ENCODE measurements at places on chromosomes 4 and X.

DNA sequence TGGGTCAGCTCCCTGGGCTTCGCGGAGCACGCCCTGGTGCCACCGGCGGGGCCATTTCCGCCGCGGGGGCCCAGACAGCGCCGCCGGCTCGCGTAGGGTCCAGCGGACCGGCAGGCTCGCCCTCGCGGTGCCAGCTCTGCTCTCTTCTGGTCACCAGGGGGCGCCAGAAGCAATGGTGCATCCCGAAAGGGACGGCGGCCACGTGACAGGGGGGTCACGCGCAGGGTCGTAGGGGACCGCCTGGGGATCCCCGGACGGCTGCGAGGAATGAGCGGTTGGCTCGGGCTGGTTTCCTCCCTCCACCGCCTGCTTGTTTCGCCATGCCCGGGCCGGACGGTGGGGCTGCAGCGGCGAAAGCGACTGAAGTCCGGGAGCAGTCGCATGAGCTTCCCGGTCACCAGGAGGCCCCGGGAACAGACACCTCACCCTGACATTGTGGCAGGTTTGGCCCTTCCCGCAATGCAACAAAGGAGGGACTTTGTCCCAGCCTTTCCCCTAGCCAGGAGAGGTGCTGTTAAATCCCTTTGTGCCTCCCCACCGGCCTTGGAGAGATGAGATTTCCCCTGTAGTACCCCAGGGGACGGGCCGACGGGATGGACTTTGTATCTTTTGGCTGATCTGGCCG, 15.8 kb downstream of the ZCCHC12 start:
- no peak for DNase-seq

- peak; percentile 57 for DNase-seq
Measured at GRCh38 chr4:158122501-158122900, 50.3 kb downstream of the GASK1B start.

GRCh38 chr4:175986-176385, 51.7 kb downstream of the ZNF718 start:
- DNase-seq = no peak

DNA sequence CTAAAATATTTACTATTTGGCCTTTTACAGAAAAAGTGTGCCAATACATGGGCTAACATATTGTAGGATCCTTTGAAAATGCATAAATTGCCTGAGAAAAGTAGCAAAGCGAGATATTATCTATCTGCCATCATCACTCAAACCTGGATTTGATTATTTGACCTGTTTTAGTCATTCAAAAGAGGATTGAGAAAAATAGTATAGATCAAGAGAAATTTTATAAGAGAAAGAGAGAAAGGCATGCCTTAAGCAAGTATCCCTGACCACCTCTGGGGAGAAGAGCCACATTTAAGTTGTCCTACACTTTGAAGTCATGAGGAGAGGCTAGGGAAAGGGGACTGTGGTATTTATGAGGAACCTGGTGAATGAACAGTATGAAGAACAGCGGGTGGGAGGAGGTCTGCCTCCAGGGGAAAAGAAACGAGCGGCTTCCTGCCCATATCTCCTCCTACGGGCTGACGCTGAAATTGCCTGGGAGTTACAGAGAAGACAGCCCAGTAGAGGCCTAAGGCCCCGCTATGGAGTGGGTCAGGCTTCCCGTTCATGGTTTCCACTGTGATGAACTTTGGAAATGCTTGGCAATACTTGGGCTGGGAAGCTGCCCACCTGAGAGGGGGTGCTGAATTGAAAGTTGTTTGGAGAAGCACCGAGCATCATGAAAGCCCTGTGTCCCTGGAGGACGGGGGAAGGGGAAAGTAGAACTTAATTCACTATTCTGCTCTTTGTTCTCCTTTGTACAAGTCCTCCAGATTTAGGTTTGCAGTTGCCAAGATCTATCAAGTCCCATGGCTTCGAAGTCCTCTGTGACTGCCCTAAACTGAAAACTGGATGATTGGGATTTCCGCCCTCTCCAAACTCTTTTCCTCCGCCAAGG, 106.9 kb upstream of the ACSL4 start:
- DNase-seq = no peak

DNA sequence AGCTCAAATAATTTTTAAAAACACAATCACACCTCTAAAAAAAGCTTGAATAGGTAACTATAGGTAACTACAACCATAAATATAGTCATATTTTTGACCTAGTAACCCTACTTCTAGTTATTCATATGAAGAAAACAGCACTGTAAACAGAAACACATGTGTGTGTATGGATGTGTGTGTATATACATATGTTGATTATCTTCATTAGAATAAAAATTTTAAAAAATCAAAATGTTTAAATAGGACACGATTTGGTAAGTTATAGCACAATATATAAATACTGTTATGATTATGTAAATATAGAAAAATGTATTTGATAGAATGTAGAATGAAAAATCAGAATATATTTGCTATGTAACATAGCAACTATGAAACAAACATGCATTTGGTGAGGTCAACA, 258.1 kb upstream of the GK2 start:
- no peak for DNase-seq

DNA sequence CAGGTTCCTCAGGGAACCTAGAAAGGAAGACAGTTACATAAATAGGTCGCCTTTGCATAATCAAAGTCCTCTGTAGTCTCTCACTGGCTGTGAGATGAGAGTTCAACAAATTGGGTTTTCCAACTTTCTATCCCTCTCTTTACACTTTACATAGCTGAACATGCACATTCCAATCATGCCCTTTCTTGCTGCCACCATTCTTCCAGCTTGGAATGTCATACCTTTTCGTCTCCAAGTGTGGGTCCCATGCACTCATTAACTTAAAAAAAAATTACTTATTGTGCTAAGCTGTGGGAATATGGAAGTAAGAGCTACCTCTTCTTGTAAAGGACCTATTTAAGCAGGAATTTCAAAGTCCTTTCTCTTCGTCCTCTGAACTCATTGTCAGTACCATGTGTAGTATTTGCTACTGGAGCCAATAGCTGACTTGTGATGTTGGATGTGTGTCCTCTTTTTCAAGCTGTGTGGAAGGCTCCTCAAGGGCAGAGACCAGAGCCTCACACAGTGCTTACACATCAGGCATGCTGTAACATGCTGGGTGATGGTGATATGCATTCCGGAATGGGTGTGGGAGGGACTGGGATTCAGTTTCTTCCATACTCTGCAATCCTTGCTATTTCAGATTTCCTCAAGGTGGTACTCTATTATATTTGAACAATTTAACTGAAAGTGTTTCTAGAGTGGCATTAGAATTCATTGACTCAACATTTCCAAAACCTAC, 7.1 kb downstream of the ENOPH1 start:
- DNase-seq = no peak

DNA sequence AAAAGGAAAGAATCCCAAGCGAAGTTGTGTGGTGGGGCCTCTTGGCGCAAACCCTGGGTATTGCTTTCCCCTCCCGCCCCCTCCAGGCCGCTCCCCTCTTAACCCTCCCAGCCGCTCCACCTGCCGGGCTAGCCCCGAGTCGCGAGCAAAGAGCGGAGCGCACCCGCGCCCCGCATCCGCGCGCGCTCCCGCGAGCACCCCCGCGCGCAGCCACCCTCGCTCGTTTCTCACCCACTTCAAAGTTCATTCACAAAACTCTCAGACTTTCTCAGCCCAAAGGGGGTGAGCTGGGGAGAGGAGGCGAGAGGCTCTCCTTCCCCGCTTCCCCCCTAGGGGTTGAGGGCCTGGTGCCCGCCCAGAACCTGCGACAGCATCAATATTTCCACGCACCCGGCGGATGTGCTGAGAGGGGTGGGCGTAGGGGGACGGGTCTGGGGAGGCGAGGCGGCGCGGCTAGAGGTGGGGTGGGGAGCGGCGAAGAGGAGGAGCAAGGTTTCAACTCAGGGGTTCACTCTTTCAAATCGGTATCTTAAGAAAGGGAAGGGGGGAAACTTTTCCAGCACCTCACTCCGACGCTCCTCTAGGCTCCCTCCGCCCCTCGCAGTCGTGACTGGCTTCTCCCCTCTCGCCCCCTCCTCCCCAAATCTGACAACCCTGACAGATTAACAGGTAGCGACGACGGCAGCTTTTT, 1.8 kb downstream of the MAML3 start:
- DNase-seq = no peak

- no peak for DNase-seq
Measured at GRCh38 chr4:160819791-160820190, 1344.0 kb downstream of the FSTL5 start.

DNA sequence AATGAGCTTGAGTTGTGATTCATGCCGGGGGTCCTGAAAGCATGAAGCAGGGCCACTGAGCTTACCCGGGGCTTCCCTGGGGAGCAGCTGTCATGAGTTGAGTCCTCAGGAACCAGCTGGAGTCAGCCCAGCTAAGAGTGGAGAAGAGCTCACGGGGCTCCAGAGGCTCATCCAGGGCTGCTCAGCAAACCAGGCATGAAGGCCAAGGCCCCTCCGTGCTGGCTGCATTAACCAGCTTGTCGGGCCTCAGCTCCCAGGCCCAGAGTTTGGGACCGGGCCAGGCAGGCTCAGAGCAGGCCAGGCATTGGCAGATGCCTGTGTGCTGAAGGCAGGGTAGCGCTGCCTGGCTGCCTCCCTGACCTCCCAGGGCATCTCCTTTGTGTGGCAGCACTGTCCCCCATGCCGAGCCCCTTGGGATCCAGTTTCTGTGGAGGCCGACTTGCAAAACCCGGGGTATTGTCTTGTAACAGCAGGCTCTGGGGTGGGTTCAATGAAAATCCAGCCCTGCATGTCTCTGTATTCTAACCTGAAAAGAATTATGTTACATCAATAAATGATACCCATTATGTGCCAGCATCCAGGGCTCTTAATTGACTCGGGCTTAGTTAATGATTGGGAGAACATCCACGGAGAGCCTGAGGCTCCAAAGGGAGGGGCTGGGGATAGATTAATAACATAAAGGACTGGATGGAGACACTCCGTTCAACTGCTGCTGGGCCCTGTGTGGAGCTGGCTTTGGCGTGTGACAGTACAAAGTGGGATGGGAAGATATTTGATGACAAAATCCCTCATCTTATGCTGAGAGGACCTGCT, 68.0 kb upstream of the MSX1 start:
- no peak for DNase-seq

GRCh38 chrX:129843209-129843458, 552 bp downstream of the ZDHHC9 start:
- no peak for DNase-seq

DNA sequence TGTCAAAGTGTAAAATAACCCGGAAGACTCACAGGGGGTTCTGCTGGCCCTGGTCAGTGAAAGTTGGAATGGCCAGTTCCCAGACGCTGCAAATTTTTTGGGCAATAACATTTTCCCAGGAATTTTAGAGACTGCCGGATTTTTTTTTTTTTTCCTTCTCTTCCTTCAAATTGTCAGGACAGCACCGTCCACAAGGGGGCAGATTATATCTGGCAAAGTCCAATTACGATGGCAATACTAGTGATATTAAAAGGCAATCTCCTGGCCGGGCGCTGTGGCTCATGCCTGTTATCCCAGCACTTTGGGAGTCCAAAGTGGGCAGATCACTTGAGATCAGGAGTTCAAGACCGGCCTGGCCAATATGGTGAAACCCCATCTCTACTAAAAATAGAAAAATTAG, 20.5 kb downstream of the SLC25A5 start:
- no peak for DNase-seq

GRCh38 chr4:105194328-105195231, 47.9 kb downstream of the TET2 start:
- DNase-seq = no peak

DNA sequence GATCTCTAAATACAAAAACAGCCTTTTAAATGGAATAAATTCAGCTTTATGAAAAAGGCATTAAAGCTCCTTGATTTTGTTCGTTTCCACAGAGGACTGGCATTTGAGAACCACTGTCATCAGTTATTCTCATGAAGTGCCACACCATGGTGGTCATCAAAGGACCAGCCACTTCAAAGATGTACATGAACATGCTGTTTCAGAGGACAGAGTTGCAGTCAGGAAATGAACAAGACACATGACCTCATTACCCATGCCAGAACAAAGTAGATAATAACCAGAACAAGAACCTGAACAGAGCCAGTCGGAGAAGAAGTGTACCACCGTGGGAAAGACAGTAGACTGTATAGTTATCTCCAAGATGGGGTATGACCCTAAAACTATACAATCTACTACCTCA, 122.7 kb upstream of the HSD17B10 start:
- DNase-seq = no peak

DNA sequence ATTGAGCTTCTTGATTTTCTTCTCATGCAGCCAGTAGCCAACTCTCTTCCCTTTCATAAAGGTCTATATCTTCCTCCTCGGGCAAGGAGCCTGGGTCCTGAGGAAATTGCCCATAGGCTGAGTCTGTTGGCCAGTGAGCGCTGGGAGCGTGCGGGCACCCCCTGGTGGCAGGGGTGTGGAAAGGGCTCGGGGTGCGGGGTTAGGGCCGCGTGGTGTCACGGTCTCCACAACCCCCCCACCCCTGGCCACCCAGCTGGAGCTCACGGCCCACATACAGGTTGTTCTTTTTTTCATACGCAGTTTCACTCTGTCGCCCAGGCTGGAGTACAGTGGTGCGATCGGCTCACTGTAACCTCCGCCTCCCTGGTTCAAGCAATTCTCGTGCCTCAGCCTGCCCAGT, 13.1 kb downstream of the RBM10 start:
- no peak for DNase-seq

DNA sequence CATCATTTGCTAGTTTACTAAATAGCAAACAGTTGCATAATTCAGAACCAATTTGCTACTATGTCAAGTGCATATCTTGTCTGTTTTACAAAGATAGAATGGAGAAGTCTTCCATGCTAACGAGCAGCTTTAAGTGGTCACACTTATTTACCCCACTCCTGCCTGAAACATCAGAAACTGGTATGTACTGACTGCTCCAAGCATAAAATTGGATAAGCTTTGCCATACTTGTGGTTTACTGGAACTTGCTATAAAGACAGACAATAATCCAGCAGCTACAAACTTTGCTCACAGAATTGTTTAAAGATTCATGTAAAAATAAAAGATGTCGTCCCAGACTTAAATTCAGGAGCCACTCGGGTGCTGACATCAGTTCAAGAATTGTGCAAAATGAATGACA, 13.3 kb upstream of the CDKL2 start:
- no peak for DNase-seq

DNA sequence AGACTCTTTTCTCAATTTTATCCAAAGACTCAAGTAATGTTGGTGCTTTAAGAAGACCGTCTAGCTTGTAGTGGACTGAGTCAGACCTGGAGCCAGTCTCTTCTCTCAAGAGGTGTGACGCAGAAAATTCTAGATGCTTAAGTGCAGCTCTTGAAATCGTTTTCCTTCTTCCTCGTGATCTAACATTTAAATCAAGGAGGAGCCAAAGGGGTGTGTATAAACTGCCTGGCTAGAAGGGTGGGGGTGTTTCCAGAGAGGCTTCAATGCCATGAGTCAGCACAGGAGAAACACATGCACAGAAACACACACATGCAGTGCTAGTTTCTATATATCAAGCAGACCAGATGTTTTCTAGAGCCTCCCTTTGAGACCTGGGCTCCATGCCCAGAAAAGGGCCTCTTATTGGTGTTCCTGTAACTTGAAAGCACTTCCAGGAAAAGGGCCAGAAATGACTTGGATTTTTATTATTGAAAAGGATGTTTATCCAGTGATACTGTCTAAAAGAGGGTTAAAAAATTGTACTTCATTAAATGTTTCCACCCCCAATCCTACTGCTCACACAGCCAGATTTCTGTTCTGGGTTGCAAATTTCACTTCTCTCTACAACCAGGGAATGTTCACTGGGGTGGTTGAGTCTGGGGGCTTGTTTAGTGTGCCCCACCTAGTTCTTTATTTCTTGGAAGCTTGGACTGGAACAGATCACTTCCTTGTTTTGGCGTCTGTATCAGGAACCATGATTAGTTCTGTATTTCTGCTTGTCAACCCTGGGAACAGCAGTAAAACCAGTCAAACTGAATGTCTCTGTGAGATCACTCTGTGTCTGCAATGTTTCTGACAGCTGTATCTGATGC, at the start of gene CLIC2:
TSS of gene CLIC2 (minus strand) at position 129 of the 851 bp plus-strand sequence. CDS start 187 bp downstream, outside the sequence.
- DNase-seq = peak; percentile 83

GRCh38 chr4:47468706-47469365, 5.3 kb upstream of the COMMD8 start:
- DNase-seq = no peak
